ENCODE measurements at places on chromosomes 6 and 20.

GRCh38 chr6:4698901-4699659, 77.1 kb upstream of the CDYL start:
- DNase-seq = no peak

- no peak for DNase-seq
These were observed 259.2 kb downstream of the ADGB start for GRCh38 chr6:146857980-146858347.

DNA sequence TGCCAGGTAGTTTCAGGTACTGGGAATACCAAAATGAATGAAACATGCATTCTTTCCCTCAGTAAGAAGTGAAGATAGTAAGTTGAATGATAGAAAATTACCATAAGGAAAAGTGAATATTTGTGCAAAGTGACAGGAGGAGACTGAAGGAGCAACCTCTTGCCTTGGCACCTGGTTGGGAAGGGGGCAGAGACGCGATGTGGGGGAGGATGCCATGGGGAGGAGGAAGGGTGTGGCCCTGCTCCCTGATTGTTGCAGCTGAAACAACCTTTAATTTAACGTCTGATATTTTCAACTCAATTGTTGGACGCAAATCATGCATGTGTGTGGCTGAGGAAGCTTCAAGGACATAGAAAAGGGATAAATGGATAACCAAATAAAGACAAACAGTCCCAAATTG, 72.1 kb upstream of the ENPP5 start:
- DNase-seq = no peak

DNA sequence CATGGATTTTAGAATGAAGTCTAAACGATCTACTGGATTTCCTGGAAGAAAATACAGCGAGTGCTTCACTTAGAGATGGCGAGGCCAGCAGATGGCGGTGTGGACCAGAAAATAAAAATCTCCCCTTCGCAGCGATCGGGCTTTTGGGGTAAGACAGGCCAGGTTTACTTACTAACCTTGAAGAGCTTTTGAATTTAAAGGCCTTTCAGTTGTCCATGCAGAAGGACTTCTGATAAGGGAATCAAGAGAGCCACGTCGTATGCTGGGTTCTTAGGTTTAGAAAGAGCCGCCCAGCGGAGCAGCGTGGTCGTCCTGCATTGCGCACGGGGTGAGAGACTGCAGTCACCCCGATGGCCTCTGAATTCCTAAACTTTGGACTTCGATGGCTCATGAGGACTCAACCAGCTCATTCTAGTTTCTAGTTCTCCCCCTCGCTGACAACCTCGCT, 125.2 kb upstream of the RALGAPA2 start:
- peak; percentile 48 for DNase-seq

DNA sequence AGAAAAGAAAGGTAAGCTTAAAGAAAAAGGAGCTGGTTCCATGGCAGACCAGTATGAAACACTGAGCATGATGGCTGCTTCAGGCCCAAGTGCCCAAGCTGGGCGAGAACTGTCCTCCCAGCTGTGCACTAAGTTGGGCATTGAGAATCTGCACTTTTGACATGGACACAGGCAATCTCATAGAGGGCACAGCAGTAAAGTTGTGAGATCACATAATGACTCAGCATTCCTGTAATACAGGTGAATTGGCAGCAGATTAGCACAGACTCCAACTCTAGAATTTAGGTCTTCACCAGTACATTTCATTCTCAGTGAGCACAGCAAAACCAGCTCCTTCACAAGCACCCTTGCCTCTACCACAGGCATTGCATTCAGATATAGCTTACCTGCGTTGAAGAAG, 343.4 kb downstream of the PKHD1 start:
- no peak for DNase-seq

GRCh38 chr6:35213824-35214756, at the start of gene SCUBE3:
Gene SCUBE3 (plus strand): TSS chr6:35213956. CDS start chr6:35214419, 463 bp downstream.
- DNase-seq = peak; percentile 67

DNA sequence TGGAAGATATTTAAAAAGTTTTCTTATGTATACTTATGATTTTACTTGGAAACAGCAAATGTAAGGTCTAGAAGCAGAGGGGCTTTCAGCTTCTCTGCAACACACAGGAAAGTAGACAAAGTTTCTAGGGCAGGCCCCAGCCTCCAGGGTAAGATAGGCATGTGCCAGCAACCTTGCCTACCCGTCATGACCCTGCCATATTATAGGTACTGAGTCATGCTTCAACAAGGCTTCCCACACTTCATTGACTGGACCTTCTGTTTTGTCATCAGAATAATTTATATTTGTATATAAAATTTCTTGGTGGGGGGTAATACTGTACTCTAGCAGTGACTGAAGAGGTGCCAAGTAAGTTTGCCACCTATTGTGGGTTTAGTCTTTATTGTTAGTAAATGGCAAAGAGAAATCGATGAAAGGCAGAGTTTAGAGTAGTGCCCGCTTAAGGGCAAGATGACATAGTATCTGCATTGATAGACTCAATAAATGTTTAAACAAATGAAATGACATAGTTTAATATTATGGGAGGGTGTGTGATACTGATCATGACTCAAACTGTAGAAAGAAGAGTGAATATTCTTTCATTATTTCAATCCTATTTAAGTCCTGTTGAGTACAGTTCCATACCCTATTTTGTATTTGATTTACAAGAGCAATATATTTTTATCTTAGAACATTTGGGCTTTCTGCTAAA, 95.6 kb downstream of the JARID2 start:
- no peak for DNase-seq

GRCh38 chr6:136492409-136492808, 57.8 kb downstream of the MAP7 start:
- DNase-seq = no peak

DNA sequence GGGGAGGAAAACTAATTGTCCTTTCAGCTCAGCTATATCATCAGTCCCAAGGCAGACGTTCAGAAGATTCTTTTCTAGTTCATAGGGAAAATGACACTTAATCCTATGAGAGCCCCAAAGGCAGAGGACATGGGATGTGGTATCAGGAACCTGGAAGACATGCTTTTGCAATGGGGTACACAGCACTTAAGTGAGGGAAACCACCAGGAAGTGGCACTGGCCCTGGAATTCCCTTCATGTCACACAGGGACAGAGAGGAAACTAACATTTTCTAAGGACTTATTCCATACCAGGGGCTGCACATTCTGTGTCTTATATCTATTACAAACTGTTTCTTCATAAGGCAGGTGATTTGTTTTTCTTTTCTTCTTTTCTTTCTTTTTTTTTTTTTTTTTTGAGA, 28.2 kb downstream of the VPS52 start:
- DNase-seq = no peak

DNA sequence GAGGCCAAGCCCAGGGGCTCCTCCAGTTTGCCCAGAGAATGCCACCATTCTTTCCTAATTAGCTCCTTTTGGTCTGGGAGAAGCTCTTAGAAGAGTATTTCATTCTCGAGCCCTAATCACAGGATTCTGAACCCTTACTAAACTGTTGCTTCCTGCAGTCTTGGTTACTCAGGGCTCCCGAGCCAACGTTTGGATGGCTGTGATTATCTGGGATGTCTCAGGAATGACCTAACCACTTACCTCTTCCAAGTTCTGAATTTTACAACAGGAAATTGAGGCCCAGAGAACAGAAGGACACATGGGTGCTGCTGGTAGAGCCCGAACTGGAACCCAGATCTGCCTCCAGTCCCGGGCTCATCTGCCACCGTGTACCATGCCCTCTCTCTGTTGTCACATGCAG, 22.2 kb upstream of the PNPLA1 start:
- DNase-seq = no peak

DNA sequence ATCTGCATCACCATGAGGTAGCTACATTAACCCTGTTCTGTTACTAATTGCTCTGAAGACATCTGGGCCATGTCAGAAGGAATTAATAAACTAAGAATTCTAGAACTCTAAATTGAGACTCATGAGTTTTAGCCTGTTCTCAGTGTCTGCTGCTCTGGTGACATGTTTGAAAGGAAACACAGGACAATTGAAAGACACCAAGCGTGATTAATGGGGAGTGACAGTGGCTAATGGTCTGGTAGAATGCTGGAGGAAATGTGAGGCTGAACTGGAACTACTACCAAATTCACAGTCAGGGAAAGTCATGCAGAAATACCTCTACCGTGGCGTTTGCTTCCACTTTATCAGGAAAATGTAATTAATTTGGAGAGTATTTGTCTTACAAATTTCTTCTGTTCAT, 140.0 kb downstream of the TBC1D7 start:
- no peak for DNase-seq

DNA sequence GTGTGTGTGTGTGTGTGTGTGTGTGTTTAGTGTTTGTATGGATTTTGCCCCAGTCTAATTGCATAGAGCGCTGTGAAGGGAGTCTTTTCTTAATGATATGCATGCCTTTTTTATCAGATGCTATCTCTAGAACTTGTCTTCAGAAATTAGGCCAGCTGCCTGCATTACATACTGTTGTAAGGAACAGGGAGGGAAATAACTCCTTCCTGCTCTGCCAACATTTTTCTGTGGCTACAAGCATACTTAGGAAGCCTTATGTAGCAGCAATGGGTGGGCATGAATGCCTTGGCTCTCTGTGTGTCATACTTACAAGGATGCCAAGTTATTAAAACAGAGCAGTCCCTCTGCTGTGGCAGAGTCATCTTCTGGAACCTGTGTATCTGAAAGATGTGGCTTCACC, 8.0 kb upstream of the COL21A1 start:
- DNase-seq = no peak

GRCh38 chr20:60097285-60097684, 139.1 kb downstream of the CDH26 start:
- DNase-seq = no peak

DNA sequence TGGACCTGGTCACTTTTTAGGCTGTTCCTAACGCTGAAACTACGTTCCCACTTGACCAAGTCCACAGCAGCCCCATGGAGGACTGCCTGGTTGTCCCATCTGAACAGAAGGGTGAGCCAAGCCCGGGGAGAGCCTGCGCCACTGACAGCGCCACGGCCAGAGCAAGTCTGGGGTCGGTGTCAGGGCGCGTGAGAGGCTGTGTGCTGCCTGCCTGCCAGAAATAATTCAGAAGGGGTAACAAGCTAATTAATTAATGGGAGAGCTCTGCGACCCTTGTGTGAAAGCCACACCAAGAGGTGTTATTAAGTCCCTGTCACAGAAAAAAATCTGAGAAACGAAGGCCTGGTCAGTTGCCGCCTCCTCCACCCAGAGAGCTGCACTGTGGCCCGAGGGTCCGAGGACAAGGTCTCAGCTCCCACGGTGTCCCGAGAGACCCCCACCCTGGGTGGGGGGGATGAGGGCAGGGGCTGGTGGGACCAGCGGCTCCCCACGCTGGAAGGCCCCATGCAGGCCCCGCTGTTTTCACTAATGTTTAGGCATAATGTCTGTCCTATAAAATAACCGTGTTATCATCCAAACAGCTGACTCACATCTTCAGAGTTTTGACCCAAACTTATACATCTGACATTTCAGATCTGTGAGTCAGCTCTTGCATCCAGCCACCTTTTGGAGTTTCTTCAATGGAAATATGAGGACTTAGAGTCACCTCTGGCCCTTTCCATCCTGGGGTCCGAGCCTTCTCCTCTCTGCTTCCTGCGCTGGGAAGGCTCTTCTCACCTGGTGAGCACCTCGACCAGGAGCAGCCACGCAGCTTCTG, 58.5 kb downstream of the DLL1 start:
- DNase-seq = no peak

- no peak for DNase-seq
These were observed 149.0 kb downstream of the HACE1 start for GRCh38 chr6:104710543-104711335.

GRCh38 chr6:24883618-24884017, 52.1 kb downstream of the RIPOR2 start:
- no peak for DNase-seq

GRCh38 chr6:145044641-145045246, 690.6 kb downstream of the EPM2A start:
- no peak for DNase-seq

- no peak for DNase-seq
These were observed 268.5 kb upstream of the MARCKS start for GRCh38 chr6:113588646-113589045.

DNA sequence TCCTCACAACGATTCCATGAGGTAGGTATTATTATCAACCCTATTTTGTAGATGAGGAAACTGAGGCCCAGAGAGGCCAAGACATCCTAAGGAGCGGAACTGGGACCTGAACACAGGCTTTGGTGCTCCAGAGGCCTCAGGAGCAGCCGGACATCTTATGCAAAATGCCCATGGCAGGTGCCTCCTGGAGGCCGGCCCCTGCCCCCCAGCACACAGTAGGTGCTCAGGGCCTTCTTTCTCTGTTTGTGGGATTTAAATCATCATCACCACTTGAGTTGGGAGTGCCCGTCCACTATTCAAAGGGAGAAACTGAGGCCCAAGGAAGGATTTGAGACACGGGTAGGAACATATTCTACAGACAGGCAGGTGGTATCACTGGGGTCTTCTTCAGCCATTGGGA, 41.2 kb downstream of the CEBPB start:
- no peak for DNase-seq

GRCh38 chr20:57596998-57597939, 23.0 kb downstream of the ZBP1 start:
- DNase-seq = peak; percentile 91

DNA sequence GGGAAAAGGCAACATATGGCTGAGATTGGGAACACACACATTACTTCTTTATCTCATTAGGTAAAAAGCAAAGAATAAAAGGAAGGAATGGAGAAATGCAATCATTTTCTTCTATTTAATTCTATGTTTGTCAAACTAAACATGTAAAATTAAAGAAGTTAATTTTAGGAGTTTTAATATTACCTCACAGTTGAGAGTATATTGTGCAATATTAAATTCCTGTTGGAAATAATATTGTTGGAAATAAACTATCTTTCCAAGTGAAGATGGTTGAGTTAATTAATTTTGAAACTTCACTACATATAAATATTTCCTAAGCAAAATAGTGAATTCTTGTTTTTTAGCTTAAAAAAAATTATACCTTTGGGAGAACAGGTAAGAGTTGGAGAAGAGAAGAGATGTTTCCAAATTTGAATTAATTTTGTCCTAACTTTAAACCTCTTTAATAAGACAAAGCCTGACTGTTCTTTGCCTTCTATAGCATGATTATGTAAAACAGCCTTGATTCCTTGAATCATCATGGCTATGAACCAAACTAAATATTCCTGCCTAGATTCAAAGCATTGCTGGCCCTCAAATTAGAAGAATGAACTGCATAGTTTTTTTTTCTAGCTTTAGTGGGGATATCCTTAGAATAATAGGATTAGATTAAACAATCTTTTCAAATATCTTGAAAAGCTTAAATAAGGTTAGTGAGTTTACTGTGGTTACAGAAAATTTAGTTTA, 1349.1 kb upstream of the ADGRB3 start:
- no peak for DNase-seq

DNA sequence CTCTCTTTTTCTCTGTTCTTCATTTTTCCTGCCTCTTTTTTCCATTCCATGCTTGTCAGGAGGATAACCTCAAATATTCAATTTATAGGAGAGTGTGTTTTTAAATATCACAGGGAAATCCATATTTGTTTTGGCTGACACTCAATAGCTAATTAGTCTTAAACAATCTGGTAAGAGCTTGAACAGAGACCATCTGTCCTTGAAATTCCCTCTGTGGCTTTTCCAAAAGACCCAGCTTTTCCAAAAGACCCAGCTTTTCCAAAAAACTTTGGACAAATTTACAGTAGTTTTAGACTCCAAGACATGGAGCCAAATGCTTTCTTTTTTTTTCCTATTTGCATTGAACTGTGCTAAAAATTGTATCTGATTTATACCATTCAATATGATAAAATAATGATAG, 127.4 kb upstream of the FAM83B start:
- no peak for DNase-seq

- DNase-seq = no peak
These were observed 257.3 kb upstream of the SGK1 start for GRCh38 chr6:134575221-134575620.

- no peak for DNase-seq
These were observed 265.9 kb upstream of the RIN2 start for GRCh38 chr20:19492116-19492515.

- no peak for DNase-seq
These were observed 13.7 kb upstream of the TMEM244 start for GRCh38 chr6:129874837-129875236.

Measured in frontal cortex (tissue), 4 donors.